Lower leg skin (tissue), 4 donors: ENCODE measurements at places on chromosomes 6 and 20. TPM values are rescaled to one million over a fixed set of nuclear protein-coding genes. Genes with fewer than 3 reads are reported as not detected.

CCR6 gene
- total RNA-seq = not detected

DNAH8 gene
- total RNA-seq = 0.08 TPM

- no peak for DNase-seq
Measured at GRCh38 chr6:5361396-5361795, 100.1 kb downstream of the FARS2 start.

GRCh38 chr6:82603871-82604270 is 240.3 kb downstream of the TPBG start:
- DNase-seq = no peak

DNA sequence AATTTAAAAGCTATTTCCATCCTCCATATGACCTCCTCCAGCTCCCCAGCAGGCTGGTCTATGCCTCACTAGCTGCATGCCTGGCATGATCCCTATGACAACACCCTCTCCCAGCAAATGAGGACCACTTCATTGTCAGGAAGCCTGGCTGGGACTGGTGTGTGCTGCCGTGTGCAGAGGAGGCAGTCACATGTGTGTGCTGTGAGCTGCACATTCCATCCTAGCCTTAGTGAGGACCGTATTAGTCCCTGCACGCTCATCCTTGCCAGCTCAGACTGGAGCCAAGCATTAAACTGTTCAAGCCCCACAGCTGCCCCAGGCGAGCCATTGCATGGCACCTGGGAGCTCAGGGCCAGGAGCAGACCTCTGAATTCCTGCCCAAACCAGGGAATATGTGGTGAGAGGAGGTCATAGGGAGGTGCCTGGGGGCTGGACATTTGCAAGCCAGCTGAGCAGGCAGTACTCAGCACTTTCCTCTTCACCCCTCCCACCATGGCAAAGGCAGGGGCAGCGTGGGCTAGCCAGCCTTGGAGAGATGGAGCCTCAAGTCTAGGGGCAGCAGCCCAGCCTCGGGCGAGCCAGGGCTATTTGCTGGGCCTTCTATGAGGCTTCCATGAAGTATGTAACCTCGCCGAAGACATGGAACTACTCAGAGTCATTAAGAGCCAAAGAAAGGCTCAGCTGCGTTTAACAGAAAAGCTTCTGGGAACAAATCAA is 8.7 kb upstream of the CCN5 start:
- peak; percentile 91 for DNase-seq

GRCh38 chr20:46746956-46747526 is 37.6 kb downstream of the SLC2A10 start:
- DNase-seq = no peak

DNA sequence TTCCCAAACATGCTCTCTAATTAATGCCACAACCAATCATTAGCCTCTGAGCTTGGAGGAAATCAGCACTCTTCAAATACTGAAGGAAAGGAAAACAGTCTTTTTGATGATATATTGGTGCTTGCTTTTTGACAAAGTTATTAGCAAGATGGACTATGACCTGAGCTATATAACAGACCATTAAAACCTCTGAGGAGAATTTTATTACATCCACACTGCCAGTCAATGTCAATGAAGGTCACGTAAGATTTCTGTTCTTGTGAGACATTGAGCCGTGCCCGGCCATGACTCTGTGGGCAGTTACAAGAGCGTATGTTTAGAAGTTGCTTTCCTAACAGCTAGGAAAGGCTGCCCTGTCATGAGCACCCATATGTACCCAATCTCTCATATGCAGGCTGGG is 659.0 kb downstream of the UTRN start:
- DNase-seq = no peak

DNA sequence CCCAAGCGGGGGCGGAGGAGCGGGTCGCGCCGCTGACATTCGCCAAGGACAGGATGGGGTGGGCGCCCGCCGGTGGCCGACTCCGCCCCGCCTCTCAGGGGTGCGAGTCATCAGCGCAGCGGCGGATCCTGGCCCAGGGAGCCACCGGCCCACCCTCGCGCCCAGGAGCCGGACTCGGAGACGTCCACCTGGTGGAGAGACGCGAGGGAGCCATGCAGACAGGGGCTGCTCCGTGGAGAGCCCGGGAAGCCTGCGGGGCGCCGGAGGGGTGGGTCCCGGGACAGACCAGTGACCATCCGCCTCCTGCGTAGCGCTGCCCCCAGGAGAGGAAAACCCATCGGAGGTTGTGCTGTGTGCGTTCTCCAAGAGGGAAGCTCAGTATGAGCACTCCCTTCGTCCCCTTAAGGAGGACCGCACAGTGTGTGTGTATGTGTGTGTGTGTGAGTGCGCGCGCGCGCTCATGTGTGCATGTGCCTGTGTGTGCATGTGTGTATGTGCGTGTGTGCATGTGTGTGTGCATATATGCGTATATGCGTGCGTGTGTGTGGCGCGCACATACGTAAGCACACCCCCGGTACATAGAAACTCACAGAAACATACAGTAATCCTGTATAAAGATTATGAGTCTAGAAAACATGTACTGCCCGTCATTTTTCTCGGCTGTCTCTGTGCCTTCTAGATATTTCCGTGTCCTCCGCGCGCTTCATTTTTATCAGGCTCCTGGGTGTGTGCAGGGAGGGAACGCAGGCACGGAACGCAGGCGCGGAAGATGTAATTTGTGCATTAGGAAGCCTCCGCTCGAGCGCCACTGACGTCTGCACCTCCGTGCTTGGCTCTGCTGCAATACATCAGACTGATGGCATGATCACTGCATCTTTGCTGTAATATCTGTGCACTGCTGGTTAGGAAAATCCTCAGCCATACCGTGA is 158.9 kb downstream of the TBXT start:
- DNase-seq = peak; percentile 82

DNA sequence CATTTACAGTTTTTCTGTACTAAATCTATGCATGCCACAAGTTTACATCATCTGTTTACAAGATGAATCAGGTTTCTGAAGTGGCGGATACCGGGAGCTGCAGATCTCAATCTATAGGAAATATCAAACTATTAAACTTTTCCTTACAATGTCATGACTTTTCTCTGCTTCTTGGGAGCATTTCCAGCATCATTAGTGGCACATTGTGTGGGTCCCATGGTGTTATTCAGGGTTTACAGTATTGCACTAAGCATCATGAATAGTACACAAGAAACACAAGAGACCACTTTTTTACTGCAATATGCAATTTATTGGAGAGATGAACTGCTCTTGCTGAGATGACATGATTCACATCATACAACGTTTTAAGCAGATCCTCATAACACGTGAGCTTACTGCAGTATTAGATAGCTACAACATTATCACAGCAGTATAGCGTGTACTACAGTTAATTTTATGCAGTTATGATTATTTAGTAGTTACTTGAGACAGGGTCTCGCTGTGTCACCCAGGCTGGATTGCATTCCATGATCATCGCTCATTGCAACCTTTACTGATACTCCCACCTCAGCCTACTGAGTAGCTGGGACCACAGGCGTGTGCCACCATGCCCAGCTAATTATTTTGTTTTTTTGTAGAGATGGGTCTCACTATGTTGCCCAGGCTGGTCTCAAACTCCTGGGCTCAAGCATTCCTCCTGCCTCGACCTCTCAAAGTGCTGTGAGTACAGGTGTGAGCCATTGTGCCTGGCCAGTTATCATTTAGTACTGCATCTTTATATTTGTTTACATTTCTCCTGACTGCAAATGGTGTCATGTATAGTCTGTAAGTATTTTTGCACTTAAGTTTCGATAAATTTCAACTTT is 18.4 kb downstream of the BLTP3A start:
- DNase-seq = no peak
